Gastroesophageal sphincter (tissue), 4 donors: ENCODE measurements at places on chromosomes 5 and 9.

DNA sequence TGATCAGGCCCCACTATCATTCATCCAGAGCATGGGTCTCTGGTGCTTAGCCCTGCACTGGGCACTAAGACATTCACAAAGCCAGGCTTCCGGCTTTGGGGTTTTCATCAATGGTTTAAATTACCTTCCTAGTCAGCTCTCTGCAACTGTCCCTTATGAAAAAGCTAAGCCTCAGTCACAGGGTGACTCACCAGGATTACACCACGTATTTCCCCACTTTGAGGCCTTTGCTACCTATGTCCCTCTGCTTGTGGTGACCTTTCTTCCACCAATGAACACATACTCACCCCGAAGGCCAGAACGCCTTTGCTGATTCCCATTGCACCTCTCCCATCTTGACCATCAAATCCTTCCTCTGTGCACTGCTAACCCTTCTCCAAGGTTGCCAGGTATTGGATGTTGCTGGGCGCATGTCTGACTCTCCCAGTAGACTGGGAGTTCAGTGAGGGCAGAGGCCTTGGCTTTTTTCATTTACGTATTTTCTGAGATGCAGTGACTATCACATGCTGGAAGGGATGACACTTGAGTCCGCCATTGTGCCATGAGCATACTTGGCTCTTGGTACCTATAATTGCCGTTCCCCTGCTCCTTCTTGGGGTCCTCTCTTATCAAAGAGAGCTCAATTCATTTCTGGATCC lies 58.7 kb upstream of the TNFSF8 start:
- ATAC-seq: no peak

- ATAC-seq: peak; percentile 77
Measured at GRCh38 chr9:33350310-33350709, 52.1 kb downstream of the AQP7 start.

GRCh38 chr5:2024986-2025721 lies 142.4 kb upstream of the IRX4 start:
- no peak for ATAC-seq

DNA sequence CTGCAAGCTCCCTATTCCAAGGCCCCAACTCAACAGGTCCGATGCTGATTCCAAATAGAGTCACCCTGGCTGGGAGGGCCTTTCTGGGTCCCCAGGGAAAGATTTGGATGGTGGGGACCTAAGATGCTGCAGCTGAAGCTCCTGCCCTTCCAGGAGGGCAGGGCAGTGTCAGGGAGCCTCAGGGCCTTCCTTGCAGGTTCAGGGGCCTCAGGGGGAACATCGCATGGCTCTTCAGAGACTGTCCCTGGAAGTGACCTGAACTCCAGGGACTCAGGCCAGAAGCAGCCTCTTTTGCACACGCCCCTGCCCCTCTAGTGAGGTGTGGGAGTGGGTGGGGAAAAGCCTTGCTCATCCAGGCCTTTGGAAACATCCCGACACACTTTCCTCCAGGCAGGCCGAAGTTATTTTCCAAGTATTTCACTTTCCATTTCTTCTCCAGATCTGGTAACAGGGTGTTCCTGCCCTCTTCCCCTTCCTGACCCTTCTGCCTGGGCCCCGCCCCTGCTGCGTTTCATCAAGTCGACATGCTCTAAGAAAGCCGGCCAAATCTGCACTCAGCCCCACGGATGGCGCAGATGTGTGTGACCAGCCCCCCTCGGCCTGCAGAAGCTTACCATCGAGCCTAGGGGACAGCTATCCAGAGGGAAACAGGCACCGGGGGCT lies 159.5 kb downstream of the FGF18 start:
- ATAC-seq: peak; percentile 57

- no peak for ATAC-seq
Measured at GRCh38 chr9:88738709-88739108, 203.7 kb downstream of the NXNL2 start.

DNA sequence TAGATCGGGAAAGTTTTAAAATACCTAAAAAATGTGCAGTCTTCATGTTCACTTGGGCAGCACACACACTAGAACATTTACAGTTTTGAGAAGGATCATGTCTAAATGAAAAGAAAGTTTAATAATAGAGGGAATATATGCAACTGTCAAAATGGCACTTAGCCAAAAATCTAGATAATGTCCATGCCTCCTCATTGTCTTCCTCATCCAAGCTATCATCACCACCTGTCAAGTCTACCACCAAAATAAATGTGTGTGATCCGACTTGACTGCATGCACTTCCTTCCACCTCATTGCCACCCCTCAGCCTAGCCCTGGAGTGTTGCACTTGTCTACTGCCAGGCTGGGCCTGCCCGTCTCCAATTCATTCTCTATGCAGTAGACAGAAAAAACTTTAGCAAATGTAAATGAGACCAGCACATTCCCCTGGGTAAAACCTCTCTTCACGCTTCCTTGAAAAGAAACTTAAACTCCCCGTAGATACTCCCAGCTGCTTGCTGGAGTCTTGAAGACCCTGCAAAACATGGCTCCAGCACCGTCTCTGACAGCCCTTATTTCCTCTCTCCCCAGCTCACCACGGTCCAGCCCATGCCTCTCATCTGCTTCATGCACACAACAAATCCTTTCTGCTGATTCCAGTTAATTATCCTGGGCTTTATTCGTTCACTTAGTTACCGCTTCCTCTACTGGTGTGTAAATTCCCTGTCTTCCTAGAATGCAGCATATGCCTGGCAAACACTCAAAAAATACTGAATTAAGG lies 66.9 kb downstream of the FANCC start:
- ATAC-seq: no peak

DNA sequence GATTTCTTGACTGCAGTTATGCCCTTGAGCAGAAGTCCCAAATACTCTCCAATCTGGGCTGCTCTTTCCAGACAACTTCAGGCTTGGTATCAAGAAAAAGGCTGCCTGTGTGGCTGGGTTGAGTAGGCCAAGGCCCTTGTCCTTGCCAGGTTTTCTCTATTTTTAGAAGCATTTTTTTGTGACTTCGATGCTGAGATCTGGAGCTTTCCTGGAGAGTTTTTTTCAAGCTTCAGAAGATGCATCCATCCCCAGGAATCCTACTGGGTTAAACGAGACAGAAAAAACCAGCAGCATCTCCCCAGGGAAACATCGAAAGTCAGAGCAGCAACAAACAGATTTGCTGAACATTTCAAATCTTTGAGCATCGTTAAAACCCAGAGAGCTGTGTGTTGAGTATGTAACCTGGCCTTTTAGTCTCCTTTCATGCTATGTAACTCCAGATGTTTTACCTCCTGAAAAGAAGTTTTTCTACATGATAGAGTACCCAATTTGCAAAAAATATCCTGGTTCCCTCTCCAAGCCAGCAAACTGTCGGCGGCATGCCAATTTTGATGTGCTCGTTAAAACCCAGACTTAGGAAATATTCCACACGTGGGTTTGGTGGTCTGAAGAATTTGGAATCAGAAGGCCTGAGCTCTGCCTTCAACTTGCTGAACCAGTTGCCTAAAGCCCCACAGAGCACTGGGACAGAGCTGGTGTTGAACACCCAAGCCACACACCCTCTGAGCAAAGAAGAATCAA lies 98.1 kb upstream of the ALDH1B1 start:
- no peak for ATAC-seq

- no peak for ATAC-seq
Measured at GRCh38 chr5:110496276-110496675, 230.2 kb downstream of the TMEM232 start.

GRCh38 chr9:117864385-117865057 lies 160.3 kb downstream of the TLR4 start:
- no peak for ATAC-seq

GRCh38 chr5:59317023-59317773 lies 576.3 kb downstream of the PDE4D start:
- ATAC-seq: peak; percentile 59

DNA sequence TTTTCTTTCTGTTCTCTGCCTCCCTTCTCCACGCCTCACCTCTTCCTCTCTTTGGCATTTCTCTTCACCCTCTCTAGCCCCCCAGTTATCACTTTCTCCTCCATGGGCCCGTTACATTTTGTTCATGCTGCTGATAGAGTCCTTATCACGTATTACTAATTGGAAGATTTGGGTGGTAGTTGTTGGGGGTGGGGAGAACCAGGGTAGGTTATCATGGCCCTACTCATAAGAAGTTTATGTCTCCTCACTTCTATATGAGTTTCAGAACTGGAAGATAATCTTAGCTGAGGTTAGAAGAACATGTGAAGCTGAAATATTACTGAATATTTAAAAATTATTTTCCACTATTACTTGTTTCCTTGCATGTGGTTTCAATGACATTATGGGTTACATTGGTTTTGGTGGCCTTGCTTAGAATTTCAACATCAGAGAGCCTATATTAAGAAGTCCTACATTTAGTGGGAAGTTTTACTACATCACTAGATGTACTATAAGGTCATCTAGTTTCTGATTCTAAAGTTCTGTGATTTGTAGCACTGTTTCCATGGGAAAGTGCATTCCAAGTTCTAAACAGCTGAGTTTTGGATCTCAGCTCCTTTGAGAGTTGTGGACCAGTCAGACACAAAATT lies 36.8 kb downstream of the PIP5K1B start:
- ATAC-seq: no peak

DNA sequence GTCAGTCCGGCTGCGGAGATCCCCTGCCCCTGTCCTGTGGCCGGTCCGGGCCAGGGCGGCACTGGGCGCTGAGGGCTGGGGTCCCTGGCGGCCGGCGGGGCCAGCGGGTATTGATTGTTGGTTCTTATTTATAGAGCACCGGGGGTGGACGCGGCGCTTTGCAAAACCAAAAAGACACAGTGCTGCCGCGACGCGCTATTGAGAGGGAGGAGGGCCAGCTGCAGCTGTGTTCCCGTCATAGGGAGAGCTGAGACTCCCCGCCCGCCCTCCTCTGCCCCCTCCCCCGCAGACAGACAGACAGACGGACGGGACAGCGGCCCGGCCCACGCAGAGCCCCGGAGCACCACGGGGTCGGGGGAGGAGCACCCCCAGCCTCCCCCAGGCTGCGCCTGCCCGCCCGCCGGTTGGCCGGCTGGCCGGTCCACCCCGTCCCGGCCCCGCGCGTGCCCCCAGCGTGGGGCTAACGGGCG lies 2.5 kb downstream of the LRRC26 start:
- ATAC-seq: no peak

DNA sequence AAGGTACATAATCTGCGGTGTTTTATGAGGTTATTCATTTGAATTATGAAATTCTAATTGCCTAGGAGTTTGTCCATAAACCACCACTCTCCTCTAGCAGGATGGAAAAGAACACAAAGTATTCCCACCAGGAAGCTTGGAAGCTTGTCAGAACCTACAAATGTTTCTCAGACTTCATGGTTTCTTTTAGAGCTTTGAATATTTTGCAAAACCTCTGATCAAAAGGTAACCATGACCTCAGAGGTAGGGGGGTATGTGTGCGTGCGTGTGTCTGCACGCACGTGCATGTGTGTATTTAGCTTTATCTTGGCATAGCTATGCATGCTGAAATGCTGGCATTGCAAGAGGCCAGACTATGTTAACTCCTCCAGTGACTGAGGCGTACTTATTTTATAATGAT lies 847.0 kb downstream of the TLE1 start:
- no peak for ATAC-seq

DNA sequence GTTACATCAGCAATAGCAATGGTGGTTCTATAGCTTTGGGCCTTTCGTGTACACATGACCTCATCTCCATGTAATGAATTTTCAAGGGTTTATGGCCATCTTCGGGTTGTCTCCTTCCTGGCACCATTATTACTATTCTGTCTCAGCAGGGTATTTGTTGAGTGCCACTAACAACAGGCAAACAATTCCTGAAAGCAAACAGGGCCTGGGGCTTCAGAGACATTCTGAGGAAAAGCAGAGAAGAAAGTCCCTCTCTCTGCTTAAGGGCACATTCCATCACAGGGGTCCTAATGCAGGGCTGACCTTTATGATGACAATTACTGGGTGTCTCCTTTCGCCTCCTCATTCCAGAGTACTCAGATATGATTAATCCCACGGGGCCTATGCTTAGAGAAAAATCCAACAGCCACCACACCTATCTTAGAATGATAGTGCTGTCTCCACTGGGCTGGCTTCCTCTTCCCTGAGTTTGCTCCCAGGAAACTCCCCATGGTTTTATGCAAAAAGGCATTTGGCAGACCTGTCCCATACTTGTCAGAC lies 540.2 kb upstream of the ZNF462 start:
- ATAC-seq: no peak

- no peak for ATAC-seq
Measured at GRCh38 chr9:126932871-126933321, 18.3 kb downstream of the RALGPS1 start.

- ATAC-seq: no peak
Measured at GRCh38 chr5:36658038-36658756, 51.8 kb downstream of the SLC1A3 start.

GRCh38 chr5:127660047-127660733 lies 11.3 kb downstream of the CTXN3 start:
- no peak for ATAC-seq

GRCh38 chr5:25295067-25295466 lies 650.3 kb upstream of the CDH10 start:
- no peak for ATAC-seq

DNA sequence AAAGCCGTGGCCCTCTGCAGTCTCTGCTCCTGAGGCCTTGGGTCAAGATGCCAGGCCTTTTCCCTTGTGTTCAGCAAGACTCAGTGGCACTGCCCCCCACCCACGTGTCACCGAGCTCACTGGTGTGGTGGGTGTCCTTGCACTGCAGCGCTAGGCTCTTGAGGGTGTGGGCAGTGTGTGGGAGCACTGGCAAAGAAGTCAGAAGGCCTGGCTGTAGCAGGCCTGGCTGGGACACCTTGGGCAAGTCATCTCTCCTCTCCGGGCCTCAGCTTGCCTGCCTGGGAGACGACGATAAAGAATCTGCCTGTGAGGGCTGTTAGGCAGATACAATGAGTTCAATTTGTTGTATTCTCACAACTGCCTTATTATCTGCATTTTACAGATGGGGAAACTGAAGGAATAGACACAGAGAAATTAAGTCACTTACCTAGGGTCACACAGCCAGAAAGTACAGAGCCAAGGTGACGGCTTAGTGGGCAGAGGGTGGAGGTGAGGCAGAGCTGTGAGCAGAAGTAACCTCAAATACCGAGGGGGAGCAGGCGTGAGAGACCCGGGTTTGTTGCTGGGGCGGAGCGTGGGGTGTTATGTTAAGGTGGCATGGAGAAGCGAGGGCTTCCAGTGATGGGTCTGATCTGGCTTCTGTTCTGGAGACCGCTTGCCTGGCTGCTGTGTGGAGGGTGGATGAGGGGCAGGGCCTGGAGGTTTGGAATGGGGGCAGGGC lies 1.4 kb downstream of the TSPAN17 start:
- no peak for ATAC-seq

DNA sequence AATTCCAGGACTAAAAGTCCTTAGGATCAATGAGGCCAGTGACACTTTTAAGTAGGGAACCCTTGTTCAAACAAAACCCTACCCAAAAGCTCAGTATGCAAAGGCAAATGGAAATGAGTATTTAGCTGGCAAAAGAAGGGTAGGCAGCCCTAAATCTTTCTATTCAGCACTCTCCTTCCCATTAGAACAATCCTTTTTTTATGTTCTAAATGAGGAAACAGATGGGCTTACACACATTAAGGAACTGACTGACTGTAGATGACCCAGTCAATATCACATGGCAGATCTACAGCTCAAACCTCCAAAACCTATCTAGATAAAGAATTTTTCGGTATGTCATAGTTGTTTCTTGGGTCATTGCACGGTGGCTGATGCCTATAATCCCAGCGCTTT lies 7.2 kb downstream of the CSNK1A1 start:
- ATAC-seq: peak; percentile 20

GRCh38 chr5:154740483-154740882 lies 14.7 kb upstream of the LARP1 start:
- ATAC-seq: peak; percentile 88
